ENCODE measurements at places on chromosomes 12 and 14.

DNA sequence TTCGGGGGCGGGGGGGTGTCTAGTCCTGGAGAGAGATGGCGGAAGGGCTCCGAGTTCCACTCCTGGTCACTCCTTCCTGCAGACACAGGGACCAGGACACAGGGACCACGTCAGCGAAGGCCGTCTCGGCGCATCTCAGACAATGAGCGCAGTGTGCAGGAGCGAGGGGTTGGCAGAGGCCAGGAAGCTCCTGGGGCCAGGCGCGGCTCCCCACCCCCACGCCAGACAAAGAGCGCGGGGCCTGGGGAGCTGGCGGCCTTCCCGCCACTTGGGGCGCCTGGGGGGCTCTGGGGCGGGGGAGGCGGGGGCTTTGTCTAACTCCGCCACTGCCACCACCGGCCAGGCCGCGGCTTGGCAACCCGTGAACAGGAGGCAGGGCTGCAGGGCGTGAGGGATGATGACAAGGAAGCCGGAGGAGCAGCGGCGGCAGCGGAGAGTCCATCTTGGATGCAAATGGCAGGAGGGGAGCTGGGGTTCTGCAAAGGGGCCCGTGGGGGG is 2.2 kb downstream of the CDK2AP1 start:
- peak; percentile 90 for DNase-seq

DNA sequence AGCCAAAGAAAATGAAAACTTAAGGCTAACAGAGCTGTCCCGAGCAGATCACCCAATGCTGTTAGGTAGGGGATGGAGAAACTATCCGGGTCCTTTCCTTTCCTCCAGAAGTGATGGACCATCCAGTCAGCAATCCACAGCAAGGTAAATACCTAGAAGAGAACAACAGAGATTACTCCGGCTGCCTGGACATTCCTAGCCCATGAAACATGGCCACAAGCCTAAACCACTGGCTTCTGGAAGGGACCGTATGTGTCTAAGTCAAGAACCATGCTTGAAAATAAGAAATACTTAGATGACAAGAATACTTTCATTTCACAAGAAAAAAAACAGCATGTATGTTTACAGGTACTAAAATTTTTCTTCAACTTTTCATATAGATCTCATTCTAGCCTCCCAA is 152.9 kb downstream of the SLC41A2 start:
- no peak for DNase-seq

GRCh38 chr12:59650588-59651228 is 54.9 kb downstream of the SLC16A7 start:
- no peak for DNase-seq

DNA sequence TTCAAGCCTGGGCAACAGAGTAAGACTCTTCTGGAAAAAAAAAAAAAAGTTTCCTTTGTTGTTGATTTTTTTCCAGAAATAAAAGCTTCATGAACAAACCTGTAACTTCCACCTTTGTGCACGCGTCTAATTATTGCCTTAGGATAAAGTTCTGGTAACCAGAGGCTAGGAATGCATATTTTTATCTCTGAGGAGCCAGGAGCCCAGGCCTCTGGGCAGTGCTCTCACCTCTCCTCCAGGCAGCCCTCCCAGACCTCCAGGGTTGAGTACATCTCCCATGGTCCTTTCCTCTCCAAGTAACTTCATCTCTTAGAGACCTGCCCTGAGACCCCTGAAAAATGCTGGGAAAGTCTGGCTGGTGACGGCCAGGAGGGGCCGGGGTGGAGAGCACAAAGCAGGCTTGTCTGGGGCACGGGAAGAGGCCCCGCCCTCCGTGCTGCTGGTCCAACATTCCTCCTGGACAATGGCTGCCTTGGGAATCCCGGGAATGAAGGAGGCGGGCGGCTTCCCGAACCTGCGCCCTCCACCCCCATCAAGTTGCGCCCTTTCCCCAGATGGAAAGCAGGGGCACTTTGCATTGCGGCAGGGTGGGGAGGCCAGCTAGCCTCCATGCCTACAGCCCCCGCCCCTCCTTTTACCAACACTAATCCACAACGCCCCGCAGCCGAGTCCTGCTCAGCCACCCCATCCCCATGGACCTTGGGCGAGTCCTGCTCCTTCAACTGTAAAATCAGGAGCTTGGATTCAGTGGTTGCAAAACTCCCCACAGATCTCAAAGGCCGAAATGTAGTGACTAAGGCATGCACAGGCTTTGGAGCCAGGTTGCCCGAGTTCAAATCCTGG is 7.3 kb upstream of the FIGNL2 start:
- peak; percentile 78 for DNase-seq
